IPS DF 19.7 (cell line): ENCODE measurements at places on chromosomes 11 and 22.

DNA sequence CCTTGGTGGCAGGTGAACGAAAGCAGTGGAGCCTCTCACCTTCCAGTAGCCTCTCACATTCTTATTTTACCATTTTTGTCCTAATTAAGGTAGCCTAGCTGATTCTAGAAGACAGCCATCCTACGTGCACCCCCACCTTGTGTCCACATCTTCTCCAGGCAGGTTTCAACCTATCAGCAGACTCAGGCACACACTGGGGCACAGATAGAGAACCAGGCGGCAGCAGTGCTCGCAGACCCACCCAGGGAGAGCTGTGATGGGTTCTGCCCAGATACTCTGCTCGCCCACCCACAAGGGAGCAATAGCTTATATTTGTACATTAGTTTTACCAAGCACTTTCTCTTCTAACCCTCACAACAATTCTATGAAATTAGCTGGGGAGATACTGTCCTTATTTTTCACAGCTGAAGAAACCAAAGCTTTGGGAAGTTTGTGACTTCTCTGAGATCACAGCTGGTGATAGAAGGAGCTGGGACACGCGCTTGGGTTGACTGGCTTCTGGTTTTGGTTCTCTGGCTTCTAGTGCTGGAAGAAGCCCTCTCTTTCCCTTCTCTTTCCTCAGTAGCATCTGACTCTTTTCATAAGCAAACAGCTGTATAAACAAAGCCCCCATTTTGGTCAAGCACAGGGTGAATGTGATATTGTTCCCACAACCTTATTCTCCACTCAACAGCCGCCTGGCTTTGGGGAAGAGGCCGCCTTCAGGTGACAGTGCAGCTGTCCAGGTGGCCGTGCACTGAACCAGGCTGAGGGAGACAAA, 36.9 kb downstream of the PPP2R1B start:
- DNase-seq, result no peak

DNA sequence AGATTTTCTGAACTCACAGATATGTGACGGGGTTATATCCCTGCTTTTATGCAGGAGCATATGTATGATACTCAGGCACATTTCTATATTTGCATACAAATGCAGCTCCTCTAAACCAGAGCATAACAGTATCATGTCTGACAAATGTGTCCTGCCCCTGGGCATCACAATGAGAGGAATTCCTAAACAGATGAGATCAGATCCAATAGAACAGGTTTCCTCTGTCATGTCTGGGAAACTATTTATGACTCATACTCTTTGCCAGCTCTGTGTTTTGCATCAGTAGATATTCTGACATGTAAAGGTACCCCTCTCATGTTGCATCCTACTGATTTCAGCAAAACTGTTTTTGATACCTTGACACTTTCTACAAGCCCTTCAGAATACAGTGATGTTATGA, 29.4 kb downstream of the SYT9 start:
- DNase-seq, result no peak

GRCh38 chr22:28237112-28237511, 318.1 kb upstream of the PITPNB start:
- DNase-seq, result no peak

GRCh38 chr11:19116276-19116970, 545 bp upstream of the ZDHHC13 start:
- DNase-seq, result no peak

DNA sequence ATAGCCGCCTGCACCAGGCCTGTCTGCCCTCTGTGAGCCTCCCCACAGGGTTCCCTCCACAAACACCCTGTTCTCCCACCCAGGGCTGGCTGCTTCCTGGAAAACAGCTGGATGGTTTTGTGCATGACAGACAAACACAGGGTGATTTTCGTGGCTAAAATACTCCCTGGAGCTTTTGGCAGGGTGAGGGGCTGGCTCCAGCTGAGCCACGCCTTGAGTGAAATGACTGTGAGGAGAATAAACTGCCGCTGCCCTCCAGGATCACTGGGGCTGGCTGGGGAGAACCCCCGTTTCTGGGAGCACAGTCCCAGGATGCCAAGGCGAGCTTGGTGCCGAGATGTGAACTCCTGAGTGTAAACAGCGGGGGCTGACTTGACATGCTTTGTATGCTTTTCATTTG, 20.3 kb upstream of the PPP6R3 start:
- DNase-seq, result no peak

GRCh38 chr11:119935349-119935925, 202.5 kb downstream of the TRIM29 start:
- no peak for DNase-seq

GRCh38 chr22:48052621-48052890, 1290.1 kb downstream of the TBC1D22A start:
- no peak for DNase-seq

GRCh38 chr11:93514712-93515111, 28.5 kb downstream of the SMCO4 start:
- DNase-seq, result no peak

- DNase-seq, result no peak
Measured at GRCh38 chr11:76234416-76235232, 28.3 kb upstream of the WNT11 start.

DNA sequence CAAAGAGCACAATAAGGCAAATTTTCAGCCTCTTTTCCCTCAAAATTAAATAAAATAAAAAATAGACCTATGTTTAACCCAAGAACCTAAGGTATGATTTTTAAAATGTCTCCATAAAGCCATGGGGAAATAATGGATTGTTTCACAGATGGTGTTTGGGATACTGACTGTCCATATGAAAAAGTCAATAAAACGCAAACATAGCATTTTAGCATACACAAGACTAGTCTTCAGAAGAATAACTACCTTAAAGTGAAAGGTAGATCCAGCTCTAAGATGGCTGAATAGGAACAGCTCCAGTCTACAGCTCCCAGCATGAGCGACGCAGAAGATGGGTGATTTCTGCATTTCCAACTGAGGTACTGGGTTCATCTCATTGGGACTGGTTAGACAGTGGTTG, 16.1 kb downstream of the PTH start:
- no peak for DNase-seq
